ENCODE measurements at places on chromosomes 2 and 18.

DNA sequence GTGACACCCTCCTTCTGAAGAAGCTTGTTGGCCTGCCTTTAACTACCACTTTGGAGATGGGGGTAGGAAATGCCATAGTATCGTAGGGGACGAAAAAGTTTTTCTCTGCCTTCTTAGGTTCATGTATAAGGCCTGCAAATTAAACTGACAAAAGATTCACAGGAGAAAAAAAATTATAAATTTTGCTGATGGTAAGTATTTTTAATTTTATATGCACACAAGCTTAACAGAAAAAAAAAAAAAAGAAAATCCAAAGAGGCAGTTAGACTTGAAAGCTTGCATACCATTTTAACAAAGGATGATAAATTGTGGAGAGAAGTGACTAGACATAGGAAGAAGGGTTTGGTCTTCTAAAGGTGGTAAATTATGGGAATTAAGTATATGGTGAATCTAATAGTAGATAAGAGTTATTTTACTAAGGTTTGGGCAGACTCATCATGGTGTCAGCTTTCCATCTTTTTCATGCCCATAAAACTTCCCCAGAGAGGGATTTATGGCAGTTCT, 62.5 kb upstream of the B3GNT2 start:
- DNase-seq, result no peak

DNA sequence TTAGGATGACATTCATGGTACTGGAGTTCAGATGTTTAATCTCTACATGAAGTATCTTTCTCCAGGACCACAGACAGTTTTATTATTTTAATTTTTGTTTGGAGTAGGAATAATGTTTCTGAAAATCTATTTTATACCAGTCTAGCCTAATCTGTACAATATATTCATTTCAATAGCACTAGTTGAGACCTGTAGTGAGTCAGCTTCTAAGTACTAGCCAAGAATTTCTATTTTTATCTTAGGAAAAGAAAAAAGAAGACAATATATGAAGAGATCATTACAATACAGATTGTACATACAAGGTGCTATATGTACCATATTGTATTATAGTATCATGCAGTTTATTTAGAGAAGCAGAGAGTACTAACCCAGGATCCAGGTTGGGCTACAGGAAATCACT, 826.9 kb upstream of the PIK3C3 start:
- no peak for DNase-seq

DNA sequence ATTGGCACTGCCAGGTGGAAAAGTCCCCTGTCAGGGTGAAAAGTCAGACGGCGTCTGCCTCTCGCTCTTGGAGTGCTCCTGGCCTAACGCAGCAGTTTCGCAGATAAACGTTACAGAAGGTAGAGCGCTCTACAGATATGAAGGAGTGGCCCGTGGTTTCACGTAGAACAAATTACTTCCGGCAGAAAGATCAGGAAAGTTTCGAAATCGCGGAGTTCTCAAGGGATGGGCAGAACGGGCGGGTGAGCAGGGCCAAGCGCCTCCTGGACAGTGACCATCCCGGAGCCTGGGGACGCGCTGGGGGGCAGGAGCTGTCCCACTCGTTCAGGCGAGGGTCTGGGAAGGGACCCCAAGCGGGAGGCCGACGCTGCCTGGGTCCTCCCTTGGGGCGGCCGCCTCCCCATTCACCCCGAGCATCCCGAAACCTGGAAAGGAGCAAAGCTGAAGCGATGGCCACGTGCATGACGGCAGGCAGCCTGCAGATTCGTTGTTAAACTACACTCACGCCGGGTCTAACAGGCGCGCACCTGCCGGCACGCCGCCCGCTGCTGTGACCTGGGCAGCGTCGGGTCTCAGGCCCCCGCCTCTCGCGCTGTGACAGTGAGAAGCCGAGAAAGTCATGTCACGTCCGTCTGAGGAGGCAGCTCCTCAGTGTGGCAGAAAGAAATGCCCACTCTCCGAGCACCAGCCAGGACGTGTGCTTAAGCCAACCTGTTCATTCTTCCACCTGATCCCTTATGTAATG, 122.9 kb upstream of the SALL3 start:
- DNase-seq, result no peak

- DNase-seq, result no peak
Measured at GRCh38 chr18:11112286-11112685, 37.1 kb downstream of the PIEZO2 start.

DNA sequence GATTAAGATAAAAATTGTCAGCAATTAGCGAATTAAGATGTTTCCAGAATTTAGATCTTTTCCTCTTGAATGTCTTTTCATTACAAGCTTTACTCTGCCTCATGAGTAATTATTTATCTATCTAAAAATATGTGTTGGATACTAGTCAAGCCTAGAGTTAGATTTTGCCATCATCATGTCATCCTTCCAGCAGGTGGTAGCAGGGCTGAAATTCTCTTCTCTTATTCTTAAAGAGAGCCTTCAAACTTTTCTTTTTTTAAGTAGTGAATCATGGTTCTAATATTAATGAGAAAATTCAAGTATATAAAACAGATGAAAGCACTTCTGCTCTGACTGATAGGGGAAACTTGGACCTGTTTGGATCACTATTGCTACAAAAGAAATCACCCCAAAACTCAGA, 240.7 kb upstream of the EPAS1 start:
- DNase-seq, result no peak

DNA sequence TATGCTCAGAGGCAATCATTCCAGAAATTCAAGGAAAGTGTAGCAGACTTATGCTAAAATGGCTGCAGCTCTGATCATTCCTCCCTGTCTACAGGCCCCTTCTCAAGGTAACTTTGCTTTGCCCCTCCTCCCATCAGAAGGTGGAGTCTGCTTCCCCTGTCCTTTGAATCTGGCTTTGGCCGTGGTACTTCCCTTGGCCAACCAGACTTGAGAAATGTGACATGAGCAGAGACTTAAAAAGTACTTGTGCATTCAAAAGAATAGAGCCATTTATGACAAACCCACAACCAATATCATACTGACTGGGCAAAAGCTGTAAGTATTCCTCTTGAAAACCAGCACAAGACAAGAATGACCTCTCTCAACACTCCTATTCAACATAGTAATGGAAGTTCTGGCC, 59.5 kb upstream of the NCKAP5 start:
- no peak for DNase-seq

DNA sequence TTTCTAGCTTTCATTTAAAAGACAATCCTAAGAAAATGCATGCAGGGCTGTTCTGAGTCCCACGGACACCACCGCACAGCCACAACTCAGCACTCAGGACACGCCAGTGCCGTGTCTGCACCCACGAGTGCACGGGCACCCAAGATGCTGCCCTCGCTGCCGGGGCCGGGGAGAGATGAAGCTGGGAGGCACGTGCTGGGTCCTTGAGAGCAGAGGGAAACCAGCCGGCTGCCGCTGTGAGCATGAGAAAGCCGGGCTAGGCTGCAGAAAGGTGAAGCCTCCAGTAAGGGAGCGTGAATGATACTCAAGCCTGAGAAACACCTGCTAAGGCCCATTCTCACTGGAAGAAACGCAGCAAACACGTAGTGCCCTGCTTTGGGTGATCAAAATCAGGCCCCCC, 4.8 kb downstream of the COPS9 start:
- DNase-seq, result no peak

DNA sequence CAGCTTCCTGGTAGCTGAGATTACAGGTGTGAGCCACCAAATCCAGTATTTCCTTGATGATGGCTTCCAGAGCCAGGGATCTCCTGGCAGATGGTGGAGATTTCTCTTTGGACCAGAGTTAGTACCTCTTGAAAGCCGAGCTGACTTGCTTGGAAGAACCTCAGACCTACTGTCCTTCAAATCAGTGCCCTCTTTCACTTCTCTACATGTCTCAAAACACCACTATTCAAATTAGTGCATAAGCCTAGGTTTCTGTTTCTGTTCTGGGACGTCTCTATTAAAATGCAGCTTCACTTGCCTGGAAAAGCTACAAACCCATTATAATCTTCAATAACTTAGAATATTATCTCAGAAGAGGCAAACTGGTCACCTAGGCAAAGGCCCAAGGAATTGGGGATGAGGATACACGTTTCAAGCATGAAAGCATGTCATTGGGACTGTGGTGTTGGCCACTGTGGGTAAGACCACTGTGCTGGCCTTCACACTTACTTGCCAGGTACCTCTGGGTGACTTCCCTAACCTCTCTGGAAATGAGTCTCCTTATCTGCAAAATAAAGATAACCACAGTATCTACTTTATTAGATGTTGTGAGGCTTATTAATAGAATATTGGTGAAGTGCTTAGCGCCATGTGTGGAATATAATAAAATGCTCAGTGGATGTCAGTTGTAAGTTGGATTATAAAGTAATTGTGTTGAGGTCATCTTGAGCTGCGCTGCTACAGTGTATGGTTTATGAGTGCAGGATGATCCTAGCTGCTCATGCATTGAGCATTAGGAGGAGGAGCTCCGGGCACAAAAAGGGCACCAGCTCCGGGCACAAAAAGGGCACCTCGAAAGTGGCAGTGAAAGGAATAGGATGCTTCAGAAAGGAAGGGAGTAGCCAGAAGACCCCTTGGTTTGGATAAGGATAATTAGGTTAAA, 84.5 kb downstream of the DOCK10 start:
- no peak for DNase-seq

DNA sequence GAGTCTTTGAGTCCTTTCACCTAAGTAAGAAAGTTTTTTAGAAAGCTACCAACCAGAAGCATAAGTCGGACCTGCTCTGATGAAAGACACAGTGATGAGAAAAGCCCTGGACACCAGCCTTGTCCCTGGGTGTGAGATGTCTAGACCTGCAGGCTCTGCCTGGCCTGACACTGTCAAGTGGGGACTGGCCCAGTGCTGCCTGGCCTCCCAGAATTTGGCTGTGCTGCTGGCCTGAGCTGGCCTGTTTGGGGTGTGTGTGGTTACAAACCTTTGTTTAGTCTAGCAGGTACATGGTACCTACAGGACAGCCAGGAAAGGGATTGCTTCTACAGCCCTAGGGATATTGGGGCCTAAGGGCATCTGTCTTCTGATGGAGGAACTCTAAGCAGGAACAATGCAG, 48.3 kb downstream of the ASB1 start:
- DNase-seq, result no peak

DNA sequence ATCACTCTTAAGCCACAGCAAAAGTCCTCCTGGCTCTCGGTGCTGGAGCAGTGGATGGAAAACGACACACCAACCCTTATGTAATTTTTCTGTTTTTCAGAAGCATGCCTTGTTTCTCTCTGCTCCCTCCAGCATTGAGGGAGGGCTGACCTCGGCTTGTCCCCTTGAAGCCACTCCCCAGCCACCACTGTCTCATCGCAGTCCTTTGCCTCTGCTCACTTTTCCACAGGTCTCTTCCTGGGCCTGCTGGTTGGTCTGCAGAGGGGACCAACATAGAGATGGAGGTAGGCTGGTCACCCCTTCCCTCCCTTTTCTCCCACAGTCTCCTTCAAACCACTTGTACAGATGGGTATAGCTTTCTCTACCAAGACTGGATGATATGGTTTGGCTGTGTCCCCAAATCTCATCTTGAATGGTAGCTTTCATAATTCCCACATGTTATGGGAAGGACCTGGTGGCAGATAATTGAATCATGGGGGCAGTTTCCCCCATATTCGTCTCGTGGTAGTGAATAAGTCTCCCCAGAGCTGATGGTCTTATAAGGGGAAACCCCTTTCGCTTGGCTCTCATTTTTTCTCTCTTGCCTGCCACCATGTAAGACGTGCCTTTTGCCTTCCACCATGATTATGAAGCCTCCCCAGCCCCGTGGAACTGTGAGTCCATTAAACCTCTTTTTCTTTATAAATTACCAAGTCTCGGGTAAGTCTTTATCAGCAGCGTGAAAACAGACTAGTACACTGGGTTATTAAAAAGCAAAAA, 14.3 kb upstream of the RIOK3 start:
- no peak for DNase-seq

GRCh38 chr2:20596193-20596972, 54.5 kb downstream of the HS1BP3 start:
- no peak for DNase-seq

GRCh38 chr2:191927319-191927867, 80.5 kb upstream of the CAVIN2 start:
- DNase-seq, result peak; percentile 75

DNA sequence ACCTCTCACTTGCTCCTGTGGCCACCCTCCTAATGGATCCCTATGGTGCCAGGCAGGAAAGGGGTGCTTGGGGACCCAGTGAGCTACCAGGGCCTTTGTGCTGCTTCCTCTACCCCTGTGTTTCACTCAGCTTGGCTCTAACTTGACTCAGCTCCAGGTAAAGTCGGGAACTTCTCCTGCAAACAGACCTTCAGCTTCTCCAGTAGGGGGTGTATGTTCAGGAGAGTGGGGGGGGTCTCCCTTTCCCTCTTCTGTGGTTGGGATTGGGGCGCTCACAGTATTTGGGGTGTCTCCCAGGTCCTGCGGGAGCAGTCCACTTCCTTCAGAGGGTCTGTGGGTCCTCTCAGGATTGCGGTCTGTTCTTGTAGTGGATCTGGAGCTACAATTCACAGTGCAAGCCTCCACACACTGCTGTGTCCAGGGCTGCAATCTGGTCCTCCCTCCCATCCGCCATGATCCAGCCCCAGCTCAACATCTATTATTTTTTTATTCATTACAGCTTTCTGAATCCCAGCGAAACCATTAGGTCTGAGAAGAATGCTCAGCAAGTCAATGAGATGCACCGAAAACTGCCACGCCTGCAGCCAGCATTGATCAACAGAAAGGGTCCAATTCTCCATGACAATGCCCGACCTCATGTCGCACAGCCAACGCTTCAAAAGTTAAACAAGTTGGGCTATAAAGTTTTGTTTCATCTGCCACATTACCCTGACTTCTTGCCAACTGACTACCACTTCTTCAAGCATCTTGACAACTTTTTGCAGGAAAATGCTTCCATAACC, 26.4 kb upstream of the SAP130 start:
- no peak for DNase-seq

DNA sequence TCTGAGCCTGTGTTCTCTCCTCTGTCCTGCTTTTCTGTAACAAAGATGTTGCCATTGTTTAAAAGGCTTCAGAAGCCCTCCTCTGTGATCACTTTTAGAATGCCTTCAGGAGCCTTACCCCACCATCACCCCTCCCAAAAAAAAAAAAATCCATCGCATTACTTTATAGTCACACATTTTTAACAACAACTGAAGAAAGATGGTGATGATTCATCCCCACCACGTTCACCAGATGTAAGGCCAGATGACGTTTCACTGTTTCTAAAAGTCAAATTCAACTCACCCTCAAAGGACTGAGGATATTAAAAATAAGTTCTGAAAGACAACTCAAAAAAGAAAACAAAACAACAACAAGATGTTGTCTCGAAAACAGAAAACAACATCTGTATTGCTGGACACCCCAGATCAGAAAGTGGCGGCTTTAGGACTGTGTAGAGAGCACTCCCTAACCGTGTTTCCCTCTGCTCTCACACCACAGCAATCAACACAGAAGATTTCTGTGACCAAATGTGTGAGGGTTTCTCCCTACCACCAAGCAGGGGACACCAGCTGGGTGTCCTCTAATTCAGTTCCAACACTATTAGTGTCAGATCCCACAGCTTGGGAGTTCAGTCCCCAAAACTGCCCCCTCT, 61.9 kb upstream of the CREB1 start:
- DNase-seq, result no peak

DNA sequence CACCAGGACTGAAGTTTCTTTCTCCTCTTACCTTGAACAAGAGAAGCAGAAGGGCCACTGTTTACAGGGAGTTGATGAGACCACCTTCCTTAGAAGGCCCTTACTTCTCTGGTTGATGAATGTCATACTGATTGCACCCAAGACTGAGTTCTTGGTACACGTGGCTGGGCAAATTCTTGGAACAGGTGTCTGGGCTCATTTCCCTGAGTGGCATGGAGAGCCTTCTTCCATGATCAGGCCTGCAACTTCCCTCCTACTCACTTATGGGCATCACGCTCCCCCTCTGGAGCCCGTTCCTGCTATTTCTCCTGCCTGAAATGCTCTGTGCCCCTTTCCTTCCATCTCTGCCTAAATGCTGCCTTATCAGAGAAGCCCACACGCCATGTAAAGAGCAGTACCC, 110.3 kb downstream of the PTPRM start:
- no peak for DNase-seq

- no peak for DNase-seq
Measured at GRCh38 chr2:154350911-154351310, 347.6 kb upstream of the KCNJ3 start.

All from COR-L47 (cell line).